ENCODE measurements at places on chromosomes 16 and 17. TPM values are rescaled to one million over a fixed set of nuclear protein-coding genes. Genes with fewer than 3 reads are reported as not detected.

Gene CCL16
- not detected for total RNA-seq

Gene FZD2
- total RNA-seq: 24.4 TPM

Gene SEPTIN1
- total RNA-seq: not detected

Gene MMP28
- 0.57 TPM for total RNA-seq

Gene TBC1D3G
- total RNA-seq: 0.50 TPM

Gene CTRB2
- total RNA-seq: not detected

Gene KRTAP17-1
- total RNA-seq: not detected

Gene CBX2
- 27.2 TPM for total RNA-seq

Gene PIPOX
- total RNA-seq: 1.7 TPM

DNA sequence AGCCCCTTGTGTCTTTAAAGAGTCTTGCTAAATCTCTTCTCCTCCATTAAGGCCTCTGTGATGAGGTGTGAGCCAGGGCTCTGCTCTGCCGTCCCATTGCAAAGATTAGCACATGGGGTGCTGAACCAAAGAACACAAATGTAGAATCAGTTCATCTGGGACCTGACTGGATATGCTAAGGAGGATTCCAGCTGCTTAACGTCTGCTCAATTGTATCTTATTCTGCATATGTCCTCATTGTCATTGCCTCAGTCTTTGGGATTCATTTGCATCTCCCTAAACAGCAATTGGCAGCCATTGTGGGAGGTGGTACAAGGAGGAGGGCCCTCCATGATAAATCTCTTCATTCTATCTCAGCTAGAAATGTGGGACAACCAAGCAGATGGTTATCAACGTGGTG lies 106.3 kb upstream of the ADAMTS18 start:
- DNase-seq: no peak

GRCh38 chr17:17540278-17540906 lies 44.2 kb upstream of the RASD1 start:
- no peak for DNase-seq

- DNase-seq: peak; percentile 93
These were observed 18.4 kb upstream of the ITGA3 start for GRCh38 chr17:50037321-50038107.

DNA sequence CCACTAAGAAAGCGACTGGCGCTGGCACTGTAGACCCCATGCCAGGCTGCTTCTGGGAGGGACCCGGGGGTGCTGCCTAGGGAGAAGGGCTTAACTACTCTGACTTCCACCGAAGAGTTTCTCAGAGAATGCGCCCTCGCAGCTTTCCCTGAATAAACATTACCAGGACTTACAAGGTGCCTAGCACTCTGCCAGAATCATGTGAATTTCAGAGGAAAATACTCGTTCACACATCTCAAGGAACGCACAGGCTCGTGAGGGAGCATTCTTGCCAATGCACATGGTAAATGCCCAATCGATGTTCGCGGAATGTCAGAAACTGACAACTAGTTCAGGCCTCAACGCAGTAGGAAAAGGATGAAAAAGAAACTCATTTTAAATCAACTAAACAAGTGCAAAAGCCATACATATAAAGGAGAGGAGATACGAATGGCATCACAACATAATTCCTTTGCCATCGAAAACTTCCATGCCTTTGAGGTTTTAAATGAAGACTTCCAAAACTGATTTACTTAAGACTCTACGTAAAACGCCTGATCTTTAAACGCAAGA lies 999 bp downstream of the CMC2 start:
- no peak for DNase-seq

- DNase-seq: peak; percentile 29
These were observed 791 bp upstream of the SUPT4H1 start for GRCh38 chr17:58352596-58353388.

DNA sequence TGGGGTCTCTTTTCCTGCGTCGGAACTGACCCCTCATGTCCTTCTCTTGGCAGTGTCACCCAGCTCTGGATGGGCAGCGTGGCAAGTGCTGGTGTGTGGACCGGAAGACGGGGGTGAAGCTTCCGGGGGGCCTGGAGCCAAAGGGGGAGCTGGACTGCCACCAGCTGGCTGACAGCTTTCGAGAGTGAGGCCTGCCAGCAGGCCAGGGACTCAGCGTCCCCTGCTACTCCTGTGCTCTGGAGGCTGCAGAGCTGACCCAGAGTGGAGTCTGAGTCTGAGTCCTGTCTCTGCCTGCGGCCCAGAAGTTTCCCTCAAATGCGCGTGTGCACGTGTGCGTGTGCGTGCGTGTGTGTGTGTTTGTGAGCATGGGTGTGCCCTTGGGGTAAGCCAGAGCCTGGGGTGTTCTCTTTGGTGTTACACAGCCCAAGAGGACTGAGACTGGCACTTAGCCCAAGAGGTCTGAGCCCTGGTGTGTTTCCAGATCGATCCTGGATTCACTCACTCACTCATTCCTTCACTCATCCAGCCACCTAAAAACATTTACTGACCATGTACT lies 13.2 kb downstream of the IGFBP4 start:
- DNase-seq: no peak

DNA sequence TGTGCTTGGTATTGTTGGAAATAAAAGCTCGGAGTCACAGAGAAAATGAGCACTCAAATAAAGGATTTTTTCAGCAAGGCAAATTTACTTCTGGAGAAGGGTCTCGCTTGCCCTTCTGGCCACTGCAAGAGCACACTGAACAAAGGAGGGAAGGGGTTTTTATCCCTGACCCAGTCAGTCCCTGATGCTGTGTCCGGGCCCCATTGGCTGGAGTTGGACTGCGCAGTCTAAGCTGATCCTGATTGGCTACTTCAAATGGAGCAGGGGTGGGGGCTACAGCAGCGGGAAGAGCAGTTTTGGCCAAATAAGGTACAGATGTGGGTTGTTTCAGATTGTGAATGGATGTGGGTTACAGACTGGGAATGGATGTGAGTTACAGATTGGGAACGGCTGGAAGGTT lies 4.3 kb upstream of the NLRP1 start:
- DNase-seq: no peak

DNA sequence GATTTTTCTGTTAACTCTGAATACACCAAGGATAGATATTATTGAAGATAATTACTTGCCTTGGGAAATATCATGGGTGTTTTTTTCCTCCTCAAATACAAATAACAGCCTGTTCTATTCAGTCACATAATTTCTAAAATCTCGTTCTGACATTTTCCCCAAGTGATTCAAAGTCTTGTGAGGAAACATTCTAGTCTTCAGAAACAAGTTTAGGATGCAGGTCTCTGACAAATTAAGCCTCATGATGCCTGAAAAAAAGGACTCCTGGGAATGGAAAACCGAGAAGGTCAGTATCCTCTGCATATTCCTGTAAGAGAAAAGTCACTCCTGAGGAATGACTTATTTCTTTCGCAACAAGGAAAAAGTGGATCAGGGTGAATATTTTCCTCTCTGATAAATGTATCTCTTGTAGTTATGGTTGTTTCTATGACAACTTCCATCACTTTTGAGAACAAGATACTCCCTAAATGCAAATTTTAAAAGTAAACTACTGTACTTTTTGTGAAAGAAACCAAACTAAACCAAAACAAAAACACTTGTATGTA lies 384.6 kb downstream of the CNTNAP4 start:
- no peak for DNase-seq

DNA sequence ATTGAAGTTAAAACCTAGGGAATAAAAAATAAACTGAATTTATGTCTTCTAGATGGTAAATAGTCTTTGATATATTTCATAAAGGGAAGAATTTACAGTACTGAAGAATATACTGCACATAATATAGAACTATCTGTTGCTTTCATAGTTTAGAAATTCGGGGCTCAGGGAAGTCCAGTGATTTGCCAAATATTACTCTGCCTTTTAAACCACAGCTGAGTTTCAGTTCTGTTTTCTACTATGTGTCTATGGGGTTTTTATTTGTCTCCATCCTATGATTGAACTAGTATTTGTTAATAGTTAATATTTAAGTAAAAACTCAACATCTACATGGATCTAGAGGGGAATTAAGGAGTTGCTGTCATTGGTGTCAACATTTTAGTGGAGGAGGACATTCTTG lies 715.0 kb upstream of the CDH8 start:
- no peak for DNase-seq

- DNase-seq: peak; percentile 91
These were observed 286.7 kb downstream of the SEC14L1 start for GRCh38 chr17:77427391-77427991.

All from A172 (cell line).